ENCODE measurements at places on chromosomes 3 and 15. TPM values are rescaled to one million over a fixed set of nuclear protein-coding genes. Genes with fewer than 3 reads are reported as not detected.

CPA3 gene
- not detected for total RNA-seq

SYNPR gene
- total RNA-seq = not detected

CCRL2 gene
- total RNA-seq = not detected

PIF1 gene
- total RNA-seq = 38.6 TPM

CPLX3 gene
- not detected for total RNA-seq

COL6A5 gene
- not detected for total RNA-seq

SKOR1 gene
- 0.21 TPM for total RNA-seq

C3orf22 gene
- total RNA-seq = not detected

GOLGA6A gene
- 0.05 TPM for total RNA-seq

REC114 gene
- not detected for total RNA-seq

DNASE1L3 gene
- total RNA-seq = not detected

C3orf52 gene
- total RNA-seq = 12.6 TPM

CCDC39 gene
- total RNA-seq = not detected

POPDC2 gene
- total RNA-seq = 0.15 TPM

SLC24A5 gene
- total RNA-seq = not detected

KNL1 gene
- 28.9 TPM for total RNA-seq

INSYN1 gene
- total RNA-seq = 2.6 TPM

MYD88 gene
- 32.7 TPM for total RNA-seq

TMC3 gene
- not detected for total RNA-seq

ZNF619 gene
- 1.3 TPM for total RNA-seq

TMIE gene
- 1.1 TPM for total RNA-seq

KCNAB1 gene
- total RNA-seq = not detected

FGD5 gene
- total RNA-seq = 0.77 TPM

GDPGP1 gene
- total RNA-seq = 22.8 TPM

Measured in Panc1 (cell line).